ENCODE measurements at places on chromosomes 12 and 14.
A peak's percentile ranks its signal among the peaks of the same experiment; 100 is the strongest.

- DNase-seq: no peak
These were observed 8.1 kb downstream of the DNAI7 start for GRCh38 chr12:25186788-25187402.

DNA sequence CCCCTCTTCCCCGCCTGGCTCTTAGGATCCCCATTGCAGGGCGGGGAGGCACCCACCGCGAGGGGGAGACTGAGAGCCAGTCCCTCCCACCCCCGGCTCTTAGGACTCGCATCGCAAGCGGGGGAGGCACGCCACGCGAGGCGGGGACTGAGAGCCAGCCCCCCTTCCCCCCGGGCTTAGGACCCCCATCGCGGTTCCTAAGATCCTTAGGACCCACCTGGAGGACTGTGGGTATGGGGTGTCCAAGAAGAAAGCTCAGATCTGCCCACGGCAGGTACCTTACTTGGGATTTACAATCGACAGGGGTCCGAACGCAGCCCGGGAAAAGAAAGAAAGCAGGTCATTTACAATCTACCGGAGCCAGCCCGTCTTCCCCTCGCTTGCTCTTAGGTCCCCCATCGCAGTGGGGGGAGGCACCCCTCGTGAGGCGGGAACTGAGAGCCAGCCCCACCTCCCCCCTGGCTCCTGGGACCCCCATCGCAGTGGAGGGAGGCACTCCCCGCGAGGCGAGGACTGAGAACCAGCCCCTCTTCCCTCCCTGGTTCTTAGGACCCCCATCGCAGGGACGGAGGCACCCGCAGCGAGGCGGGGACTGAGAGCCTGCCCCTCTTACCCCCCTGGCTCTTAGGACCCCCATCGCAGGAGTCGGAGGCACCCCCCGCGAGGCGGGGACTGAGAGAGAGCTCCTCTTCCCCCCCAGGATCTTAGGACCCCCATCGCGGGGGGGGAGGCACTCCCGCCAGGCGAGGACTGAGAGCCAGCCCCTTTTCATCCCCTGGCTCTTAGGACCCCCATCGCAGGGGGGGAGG is 43.7 kb downstream of the DDX11 start:
- peak; percentile 81 for DNase-seq

- no peak for DNase-seq
These were observed 126.7 kb upstream of the LGR5 start for GRCh38 chr12:71312768-71313403.

- peak; percentile 70 for DNase-seq
These were observed 20.5 kb upstream of the TESC start for GRCh38 chr12:117119592-117120198.

DNA sequence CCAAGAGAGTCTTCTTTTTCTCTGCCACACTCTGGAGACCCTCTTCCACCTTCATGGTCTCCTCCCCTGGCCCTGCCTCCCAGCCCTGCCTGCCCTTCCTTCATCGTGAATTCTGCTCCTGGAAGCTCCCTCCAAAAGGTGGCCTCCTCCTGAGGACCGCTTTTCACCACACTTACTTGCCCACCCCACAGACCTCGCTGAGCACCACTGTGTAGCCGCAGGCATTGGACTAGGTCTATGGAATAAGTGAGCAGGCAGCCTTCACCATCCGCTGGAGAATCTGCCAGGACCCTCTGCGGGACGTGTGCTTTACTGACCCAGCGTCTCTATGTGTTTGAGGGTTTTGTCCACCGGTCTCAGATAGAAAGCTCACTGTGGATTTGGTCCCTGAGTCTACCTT is 9.7 kb upstream of the KRT5 start:
- no peak for DNase-seq

DNA sequence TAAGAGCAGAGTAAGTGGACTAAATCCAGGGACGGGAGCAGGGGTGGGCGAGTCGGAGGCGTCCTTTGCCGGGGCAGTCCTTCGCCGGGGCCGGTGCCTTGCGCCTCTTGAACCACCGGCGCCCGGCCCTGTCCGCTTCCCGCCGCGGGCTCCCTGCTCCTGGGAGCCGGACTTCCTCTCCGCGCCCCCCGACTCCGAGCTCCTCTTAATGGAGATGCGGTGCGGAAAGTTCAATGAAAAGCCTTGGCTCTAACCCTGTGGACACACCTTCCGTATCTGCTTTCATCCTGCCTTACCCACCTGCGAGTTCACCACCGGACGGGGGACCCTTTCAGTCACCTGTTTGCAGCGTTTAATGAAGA is 412 bp downstream of the FGFR1OP2 start:
- DNase-seq: peak; percentile 53

GRCh38 chr12:96701856-96702255 is 205.2 kb upstream of the NEDD1 start:
- peak; percentile 36 for DNase-seq

GRCh38 chr14:68104518-68104917 is 284.9 kb downstream of the RAD51B start:
- DNase-seq: no peak

GRCh38 chr12:46404225-46404631 is 31.7 kb upstream of the SLC38A2 start:
- DNase-seq: no peak

- DNase-seq: peak; percentile 82
These were observed 8.5 kb upstream of the PTPRB start for GRCh38 chr12:70645494-70646317.

GRCh38 chr12:105474672-105475071 is 144.2 kb downstream of the C12orf75 start:
- peak; percentile 37 for DNase-seq

- DNase-seq: no peak
These were observed 204.7 kb downstream of the CALM1 start for GRCh38 chr14:90601563-90601962.

GRCh38 chr14:42214981-42215491 is 608.4 kb downstream of the LRFN5 start:
- no peak for DNase-seq
